ENCODE measurements at places on chromosomes 1 and 21.
A peak's percentile ranks its signal among the peaks of the same experiment; 100 is the strongest.

DNA sequence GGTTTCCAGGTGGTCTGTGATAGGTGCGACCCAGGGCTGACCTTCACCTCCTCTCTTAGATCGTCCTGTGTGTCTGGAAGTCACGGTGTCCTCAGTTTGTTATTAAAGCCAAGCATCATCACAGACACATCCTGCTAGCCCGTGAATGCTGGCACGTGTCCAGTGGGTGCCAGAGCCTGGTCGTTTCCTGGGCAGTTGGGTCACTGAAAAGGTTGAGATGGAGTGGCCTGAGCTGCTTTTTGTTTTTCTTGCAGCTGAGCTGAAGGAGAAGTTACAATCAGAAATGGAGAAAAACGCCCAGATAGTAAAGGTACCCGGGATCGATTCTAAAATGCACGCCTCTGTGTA lies 23.2 kb downstream of the PCNT start:
- DNase-seq: no peak

DNA sequence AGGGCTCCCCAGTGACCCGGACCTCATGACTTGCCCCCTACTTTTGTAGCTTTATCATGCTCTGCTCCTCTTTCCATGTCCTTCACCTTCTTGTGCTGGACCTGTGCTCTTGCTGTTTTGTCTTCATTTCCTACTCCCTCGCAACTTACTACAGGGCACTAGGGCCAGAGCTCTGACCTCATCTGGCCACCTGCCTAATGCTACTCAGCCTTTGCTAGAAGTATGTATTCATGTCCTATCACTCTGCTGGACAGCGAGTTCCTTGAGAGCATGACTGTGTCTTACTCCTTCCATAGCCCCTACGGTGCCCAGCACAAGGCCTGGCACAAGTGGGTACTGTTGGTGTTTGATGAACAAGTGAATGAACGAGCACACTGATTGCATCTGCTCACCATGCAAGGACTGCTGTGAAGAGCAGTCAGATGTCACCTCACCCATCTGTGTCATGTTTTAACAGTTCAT lies 1.9 kb downstream of the MTFR1L start:
- no peak for DNase-seq

GRCh38 chr21:32426066-32426465 lies 13.6 kb downstream of the EVA1C start:
- no peak for DNase-seq

DNA sequence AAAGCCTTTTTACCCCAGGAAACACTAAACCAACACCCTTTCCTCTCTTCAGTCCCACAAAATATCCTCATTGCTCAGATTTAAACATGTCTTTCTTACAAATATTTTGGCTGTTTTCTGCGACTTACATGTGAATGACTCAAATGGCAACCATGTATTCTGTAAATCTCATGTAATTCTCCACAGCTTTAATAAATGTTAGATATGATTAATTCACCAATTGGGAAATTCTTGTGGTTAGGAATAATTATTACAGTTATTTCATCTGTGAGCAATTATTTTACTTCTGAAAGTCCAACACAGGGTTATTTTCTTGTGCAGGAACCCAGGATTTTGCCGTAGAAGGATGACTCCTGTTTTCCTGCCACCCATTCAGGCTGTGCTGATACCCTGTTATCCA lies 431.5 kb downstream of the LMO4 start:
- DNase-seq: no peak

DNA sequence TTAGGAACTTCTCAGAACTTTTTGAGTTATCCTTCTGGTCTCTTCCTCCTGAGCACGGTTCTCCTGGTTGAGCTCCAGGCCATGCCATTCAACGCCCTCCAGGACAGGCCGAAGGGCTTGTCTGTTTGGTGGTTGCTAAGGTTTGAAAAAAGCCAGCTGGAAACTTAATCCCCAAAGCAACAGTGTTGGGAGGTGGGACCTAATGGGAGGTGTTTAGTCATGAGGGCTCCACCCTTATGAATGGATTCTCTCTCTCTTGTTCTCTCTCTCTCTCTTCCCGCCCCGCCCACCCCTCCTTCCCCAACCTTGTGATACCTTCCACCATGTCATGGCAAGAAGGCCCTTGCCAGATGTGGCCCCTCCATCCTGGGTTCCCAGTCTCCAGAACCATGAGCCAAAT lies 829 bp downstream of the KCNE1 start:
- DNase-seq: peak; percentile 0

- DNase-seq: no peak
Measured at GRCh38 chr1:27887215-27888021, 15.1 kb downstream of the THEMIS2 start.

DNA sequence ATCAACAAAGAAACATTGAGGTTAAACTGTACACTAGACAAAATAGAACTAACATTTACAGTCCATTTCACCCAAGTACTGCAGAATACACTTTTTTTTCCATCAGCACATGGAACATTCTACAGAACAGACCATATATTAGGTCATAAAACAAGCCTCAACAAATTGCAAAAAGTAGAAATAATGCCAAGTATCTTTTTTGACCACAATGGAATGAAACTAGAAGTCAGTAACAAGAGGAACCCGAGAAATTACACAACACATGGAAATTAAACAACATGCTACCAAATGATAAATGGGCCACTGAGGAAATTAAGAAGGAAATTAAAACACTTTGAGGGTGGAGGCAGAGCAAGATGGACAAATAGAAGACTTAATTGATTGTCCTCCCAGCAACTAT lies 8.4 kb upstream of the C1orf185 start:
- DNase-seq: no peak

DNA sequence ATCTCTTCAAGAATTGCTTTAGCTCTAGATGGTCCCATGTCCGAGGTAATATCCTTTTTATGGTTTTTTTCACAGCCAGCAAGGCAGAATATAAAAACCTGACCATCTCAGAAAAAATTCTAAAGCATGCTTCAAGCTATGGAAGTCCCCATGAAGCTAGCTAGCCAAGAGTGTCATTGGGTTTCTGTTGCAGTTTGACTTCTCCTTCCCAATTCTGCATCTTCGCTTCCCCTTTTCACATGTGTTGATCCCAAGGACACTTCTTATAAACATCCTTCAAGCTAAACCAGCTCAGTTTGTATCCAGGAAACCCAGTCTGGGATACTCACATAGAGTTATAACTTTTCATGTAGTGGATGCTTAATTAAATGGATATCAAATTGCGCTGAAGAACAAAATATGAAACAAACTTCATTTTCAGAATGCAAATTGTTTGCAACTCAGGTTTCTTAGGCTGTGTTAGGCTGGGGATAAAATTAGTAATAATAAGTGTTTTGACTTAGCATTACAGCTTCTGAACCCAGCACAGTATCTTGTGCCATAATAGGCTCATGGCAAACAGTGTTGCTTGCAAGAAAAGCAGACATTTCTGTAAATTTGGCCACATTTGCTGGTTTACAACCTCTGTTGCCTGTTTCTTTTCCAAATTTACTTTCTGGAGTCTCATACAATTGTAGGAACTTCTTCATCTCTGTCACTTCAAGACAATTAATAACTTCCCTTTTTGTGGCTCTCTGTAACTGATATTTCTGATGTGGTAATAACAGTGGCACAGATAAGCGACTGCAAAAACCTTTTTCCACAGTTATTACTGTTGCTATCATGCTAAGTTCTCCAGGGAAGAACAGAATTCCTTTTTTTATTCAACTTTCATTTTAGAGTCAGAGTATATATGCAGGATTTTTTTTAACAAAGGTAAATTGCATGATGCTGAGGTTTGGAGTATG lies 53.2 kb downstream of the NCAM2 start:
- no peak for DNase-seq

Data from NCI-H748 treated with DMSO at 0.1 percent for 48 hours (cell line).